ENCODE measurements at places on chromosomes 16 and 17. TPM values are rescaled to one million over a fixed set of nuclear protein-coding genes. Genes with fewer than 3 reads are reported as not detected.

- DNase-seq, result no peak
Observed at GRCh38 chr17:12977008-12977751, 40.6 kb downstream of the ELAC2 start.

DNA sequence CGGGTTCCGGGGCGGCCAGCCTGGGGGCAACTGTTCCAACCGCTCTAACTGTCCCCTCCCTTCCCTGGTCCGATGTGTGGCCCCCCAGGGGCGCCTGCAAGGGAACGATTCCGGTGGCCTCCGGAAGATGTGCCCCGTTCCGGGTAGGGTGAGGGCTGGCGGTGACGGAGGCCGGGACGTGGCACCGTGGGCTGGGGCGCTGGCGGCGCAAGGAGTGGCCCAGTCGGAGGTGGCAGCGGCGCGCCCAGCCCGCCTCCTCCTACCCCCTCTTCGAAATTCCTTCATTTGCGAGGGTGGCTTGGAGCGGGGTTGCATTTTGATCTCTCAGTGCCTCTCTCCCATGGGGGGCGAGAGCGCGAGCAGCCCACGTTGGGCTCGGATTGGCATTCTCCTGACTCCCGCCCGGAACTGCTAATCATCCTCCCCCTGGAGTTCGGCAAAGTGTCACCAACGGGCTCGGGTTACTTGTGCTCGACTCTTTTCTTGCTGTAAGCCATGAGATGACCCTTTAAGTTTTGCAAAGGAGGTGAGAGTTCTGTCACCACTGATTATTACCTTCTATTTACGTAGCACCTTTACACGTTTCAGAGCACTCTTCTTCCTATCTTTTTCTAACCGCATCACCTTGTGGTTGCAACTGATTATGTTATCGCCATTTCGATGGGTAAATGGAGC lies 622 bp downstream of the NDEL1 start:
- DNase-seq, result peak; percentile 79

DNA sequence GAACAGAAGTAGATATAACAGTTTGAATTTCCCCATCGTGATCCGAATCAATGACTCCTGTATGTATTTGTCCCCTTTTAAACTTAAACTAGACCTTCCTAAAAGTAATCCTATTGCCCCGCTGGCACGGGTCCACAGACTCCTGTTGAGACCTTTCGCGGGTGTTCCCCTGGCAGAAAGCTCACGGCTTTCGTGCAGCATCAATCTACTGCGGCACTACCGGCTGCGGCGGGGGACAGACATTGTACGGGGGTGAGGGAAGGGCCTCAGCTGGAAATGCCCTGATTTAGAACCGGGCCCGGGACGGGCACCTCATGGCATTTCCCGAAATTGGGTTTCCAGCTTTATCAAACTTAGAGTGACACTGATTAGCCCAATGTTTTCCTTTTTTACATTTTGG lies 14.6 kb downstream of the IL32 start:
- no peak for DNase-seq

P2RX5 gene
- 16.4 TPM for total RNA-seq

KRTAP1-1 gene
- total RNA-seq, result not detected

- DNase-seq, result no peak
Observed at GRCh38 chr17:81207610-81208581, 14.9 kb downstream of the CEP131 start.

DNA sequence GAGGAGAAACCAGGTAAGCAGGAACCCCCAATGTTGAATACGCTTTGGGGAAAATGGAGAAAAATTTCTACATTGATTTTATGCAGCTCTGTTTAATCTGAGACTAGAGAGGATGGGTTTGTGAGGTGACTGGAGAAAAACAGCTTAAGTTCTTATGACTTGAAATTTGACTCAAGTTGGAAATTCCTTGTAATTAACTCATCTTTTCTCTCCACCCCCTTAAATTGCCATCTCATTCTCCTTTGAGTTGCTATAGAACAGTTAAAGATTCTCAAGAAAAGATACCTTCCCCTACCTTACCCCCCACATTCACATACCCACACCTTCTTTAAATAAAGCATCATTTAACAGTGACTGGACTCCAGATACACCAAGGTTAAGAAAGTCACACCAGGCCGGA lies 24.2 kb downstream of the ZNRF1 start:
- DNase-seq, result no peak

DNA sequence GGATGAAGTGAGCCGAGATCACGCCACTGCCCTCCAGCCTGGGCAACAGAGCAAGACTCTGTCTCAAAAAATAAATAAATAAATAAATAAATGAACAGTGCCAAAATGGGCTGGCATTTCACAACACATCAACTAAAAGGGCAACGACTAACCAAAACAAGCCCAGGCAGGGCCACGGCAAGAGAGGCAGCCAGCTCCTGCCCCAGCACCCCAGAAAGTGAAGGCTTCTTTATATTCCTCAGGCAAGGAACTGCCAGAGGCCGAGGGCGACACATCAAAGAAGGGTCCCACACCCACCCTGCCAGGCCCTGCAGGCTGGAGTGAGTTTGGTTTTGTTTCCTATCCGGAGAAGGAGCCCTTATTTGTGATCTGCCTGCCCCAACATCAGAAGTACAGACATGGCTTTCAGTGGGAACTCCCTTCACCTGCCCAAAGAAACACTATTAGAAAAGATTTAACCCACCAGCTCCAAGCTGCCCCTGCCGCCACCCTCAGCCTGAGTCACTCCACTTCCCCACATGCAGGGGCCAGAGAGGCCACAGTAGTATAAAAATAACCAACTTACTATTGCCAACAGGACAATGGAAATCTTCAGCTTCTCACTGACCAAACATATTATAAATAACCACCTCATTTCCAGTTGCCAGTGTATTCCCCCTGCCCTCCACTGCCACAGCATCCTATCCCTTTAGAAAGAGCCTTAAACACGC lies 8.0 kb downstream of the FBXO31 start:
- no peak for DNase-seq

DLG4 gene
- total RNA-seq, result 21.3 TPM

- DNase-seq, result no peak
Observed at GRCh38 chr16:77540646-77541045, 105.8 kb upstream of the ADAMTS18 start.

- no peak for DNase-seq
Observed at GRCh38 chr16:24988593-24989338, 26.4 kb downstream of the ARHGAP17 start.

KCNG4 gene
- not detected for total RNA-seq

KRTAP2-3 gene
- not detected for total RNA-seq

GRCh38 chr17:33234930-33235685 lies 58.0 kb downstream of the ASIC2 start:
- DNase-seq, result peak; percentile 68

GAS2L2 gene
- total RNA-seq, result 0.27 TPM

DNA sequence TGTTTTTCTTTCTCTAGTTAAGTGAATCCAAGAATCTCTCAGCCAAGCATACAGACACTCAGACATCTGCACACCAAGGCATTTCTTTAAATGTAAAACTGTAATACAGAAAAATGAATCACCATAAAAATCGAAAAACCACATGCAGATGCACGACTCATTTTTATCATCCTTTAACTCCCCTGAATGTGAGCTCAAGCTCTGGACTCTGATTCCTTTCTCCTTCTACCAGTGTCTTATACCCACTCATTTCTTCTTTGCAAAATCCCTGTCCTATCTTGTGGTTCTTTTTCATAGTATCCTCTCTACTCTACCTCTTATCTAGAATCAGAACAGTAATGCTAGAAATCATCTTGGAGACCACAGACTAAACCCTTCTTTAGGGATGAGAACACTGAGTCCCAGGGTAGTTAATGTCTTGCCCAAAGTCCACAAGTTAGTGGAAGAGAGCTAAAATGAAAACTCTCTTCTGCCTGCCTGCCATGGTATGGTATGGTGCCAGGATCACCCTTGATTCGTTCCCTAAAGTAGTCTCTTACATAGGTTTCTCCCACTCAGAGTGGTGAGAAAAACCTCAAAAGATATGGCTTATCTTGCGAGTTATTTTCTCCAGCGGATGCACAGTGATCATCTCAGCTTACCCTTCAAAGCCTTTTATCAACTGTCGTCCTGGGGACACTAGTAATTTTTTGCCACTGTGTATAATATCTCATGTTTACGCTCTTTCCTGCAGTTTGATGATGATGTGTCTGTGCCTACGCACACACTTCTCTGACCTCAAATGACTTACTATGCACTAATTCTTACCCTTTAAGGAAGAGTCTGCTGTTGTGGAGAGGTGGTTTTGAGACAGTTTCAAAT lies 30.2 kb downstream of the BRD7 start:
- DNase-seq, result no peak

DNA sequence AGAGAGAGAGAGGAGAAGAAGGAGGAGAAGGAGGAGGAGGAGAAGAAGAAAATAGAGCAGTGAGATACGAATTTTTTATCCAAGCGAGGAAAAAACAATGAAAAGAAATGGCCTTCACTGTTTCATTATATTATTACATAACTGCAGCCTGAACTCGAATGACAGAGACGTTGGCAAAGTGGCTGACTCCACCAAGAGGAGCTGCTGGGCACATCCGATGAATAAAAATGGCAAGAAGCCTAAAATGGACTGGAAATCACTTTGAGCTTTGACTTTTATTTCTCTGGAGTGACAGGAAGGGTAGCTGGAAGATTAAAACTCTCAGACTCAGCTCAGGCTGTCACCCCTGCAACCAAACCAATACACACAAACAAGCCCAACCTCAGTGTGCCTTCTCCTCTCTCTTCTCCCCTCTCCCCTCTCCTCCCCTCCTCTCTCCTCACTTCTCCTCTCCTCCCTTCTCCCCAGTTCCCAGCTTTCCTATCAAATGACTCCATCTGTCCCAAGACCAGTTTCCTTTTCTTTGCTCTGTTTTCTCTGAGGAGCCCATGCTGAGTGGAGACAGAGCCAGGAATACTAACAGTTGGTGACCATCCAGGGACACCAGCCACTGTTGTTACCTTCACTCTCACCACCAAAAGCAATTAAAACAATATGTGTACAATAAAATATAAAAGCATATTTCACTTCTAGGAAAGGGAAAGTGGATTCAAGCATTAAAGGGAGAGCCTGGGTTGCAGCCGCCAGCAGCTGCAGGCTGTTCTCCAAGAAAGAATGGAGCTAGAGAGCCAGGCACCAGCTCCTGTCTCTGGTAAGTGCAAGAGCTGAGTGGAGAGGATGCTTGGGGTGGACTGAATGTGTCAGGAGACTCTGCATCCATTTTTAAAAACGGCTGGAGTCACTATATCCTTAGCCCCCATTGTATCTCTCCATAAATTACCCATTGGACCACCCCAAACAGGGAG lies 51.2 kb downstream of the SOX9 start:
- no peak for DNase-seq

GRCh38 chr17:49401971-49402611 lies 12.6 kb downstream of the PHB1 start:
- no peak for DNase-seq

GRCh38 chr16:85612191-85612800 lies 826 bp upstream of the GSE1 start:
- peak; percentile 88 for DNase-seq

DNA sequence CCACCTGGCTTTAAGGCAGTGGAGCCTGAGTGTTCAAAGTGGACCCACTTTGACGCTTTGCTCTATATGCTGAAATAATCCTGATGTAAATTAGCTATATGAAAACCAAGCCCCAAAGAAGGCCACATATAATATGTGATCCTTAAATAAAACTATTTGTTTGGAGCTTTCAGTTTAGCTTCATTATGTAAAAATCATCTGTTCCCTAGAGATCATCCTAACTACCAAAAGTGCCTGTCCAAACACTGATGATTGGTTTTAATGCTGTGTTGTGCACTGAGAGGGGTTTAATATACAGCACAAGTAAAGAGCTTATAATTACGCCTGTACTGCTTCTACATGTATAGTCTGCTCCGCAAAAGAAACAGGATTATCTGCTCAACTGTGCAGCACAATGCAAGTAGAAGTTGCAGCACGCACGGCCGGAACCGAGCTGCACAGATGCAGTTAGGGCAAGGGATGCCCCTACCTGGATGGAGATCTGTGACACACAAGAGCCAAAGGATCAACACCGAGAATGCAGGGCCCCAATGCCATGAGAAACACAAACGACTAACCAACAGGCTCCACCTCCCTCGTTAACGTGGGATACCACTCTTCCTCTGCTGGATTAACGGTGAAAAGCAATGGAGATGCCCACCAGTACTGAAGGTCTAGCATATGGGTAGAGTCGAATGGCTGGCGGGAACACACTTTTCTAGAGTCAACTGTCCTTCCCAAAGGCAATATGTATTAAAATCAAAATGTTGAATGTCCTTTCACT lies 20.5 kb downstream of the USP7 start:
- no peak for DNase-seq

METRNL gene
- 68.4 TPM for total RNA-seq

DNA sequence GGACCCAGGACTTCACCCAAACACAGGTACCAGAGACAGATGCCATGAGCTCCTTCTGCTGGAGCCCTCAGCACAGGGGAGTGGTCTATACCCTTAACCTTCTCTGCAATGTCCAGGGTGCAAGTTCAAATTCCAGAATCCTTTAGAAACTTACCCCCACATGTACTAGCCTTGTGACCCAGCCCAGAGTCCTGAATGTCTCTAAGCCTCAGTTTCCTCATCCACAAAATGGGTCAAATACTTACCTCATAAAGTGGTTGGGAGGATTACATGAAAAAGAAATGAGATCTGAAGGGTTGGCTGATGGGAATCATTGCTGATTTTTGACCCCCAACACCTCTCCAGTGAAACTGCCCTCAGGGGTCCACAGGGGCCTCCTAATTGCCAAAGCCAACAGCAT lies 21.7 kb downstream of the COTL1 start:
- DNase-seq, result no peak

DNA sequence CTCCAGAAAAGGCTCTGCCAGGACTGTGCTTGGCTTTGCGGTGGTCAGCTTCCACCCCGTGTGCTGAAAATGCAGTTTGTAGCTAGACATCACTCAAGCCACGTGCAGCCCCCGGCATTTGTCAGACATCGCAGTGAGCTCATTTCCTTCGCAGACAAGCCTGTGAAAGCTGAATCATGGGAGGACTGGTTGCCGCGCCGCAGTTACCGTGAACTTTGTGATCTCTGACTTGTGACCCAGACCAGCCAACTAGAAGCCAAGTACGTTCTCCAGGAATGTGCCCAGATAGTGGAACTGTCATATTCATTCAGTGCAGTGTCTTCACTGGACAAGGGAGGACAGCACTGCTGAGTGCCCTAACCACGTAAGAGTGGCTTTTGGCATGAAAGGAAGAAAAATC lies 58.1 kb downstream of the NDE1 start:
- no peak for DNase-seq

HSD3B7 gene
- 7.4 TPM for total RNA-seq

GRCh38 chr16:2808181-2808580 lies 8.9 kb upstream of the PRSS21 start:
- DNase-seq, result no peak

DNA sequence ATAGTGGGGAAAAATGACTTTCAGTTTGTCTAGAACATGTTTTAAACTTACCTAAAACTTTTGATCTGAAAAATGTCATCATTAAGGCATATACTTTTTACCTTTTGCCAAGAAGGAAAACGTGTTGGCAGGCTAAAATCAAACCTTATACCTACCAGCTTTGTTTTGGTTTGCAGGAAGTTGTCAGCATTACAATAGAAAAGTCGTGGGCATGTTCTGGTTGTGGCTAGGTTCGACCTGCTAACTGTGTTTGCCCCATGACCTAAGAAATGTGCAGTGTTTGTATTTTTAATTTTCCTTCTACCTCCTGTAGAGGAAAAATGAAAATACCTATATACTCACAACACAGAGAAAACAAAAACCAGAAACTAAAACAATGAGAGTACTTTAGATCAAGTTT lies 13.0 kb downstream of the SKAP1 start:
- DNase-seq, result no peak

All from left ventricle myocardium superior (tissue), 1 donor.